ENCODE measurements at places on chromosomes 6 and 20. TPM values are rescaled to one million over a fixed set of nuclear protein-coding genes. Genes with fewer than 3 reads are reported as not detected.
A peak's percentile ranks its signal among the peaks of the same experiment; 100 is the strongest.

DNA sequence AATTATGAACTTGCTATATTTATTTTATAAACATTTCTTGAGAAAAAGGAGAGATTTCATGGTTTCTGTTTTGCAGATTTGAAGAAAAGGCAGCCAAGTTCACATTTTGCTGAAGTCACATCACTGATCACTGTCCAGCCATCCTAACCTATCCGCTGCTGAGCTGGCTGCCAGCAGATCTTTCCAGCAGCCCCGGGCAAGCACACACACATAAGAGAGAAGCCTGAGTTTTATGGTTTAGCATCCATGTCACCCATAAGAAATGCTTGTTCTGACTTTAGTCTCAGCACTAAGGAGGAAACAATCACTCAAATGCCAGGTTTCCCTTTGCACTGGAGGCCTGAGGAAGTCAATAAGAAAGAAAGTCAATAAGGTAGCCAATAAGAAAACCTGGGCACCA lies 287.1 kb downstream of the SMOC2 start:
- no peak overlapping the region for H3K4me3 ChIP-seq
- no peaks in the 10 kb centered on the region for H3K36me3 ChIP-seq
- peaks cover 15% of the 10 kb centered on the region for H3K27me3 ChIP-seq
- no peak overlapping the region for H3K27ac ChIP-seq

DNA sequence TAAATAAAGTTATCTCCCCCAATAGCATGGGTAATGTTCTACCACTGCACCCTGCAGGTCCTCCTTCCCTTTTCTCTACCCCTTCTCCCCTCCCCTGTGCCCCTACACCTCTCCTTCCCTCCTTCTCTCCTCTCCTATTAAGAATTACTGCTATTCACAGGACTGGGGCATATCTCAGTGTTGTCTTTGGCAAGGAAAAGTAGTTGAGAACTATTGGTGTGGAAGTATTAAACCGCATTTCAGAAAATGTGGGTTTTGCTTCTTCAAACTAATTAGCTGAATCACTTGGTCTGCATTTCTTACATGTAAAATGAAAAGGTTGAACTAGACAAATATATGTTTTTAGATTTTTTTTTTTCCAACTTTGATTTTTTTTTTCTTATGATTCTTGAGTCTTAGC lies 296.3 kb downstream of the CDKAL1 start:
- H3K36me3 ChIP-seq: no peaks in the 10 kb centered on the region
- no peak overlapping the region for H3K4me3 ChIP-seq
- no peaks in the 10 kb centered on the region for H3K4me1 ChIP-seq
- no peak overlapping the region for H3K27ac ChIP-seq

The SPATS1 gene
- not detected for total RNA-seq

The FAXC gene
- total RNA-seq: 0.22 TPM

DNA sequence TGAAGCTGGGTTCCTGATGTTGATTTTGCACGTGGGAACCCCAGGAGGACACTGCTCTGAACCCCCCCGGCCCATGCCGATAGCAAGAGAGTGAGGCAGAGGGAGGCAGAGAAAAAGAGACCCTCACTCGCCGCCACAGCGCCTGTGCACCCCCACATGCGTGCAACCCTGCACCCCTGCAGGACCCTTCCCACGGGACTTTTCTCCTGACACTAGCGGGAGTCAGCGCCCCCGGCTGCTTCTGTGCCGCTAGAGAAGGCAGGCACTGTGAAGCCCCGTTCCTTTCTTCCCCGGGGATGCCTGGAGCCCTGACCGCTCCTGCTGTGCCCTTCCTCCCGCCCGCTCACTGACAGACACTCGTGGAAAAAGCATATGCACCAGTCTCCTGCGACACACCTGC lies 67.4 kb downstream of the GMPR start:
- no peaks in the 10 kb centered on the region for H3K27me3 ChIP-seq
- no peak overlapping the region for H3K27ac ChIP-seq
- no peak for DNase-seq

The PPP1R14C gene
- total RNA-seq: not detected

GRCh38 chr20:17795501-17796071 lies 95.8 kb downstream of the BANF2 start:
- no peak for DNase-seq
- H3K27ac ChIP-seq: no peak overlapping the region
- H3K27me3 ChIP-seq: peaks cover 14% of the 10 kb centered on the region
- no peaks in the 10 kb centered on the region for H3K4me1 ChIP-seq

- DNase-seq: peak; percentile 22
- peaks cover 47% of the 10 kb centered on the region for H3K4me1 ChIP-seq
- peak overlapping the region; percentile 12 for H3K27ac ChIP-seq
- no peaks in the 10 kb centered on the region for H3K27me3 ChIP-seq
- H3K4me3 ChIP-seq: peak overlapping the region; percentile 62
Observed at GRCh38 chr20:62122654-62123449, 577 bp downstream of the LSM14B start.

- no peaks in the 10 kb centered on the region for H3K36me3 ChIP-seq
- H3K4me1 ChIP-seq: no peaks in the 10 kb centered on the region
- H3K27me3 ChIP-seq: no peaks in the 10 kb centered on the region
- H3K27ac ChIP-seq: no peak overlapping the region
- no peak overlapping the region for H3K4me3 ChIP-seq
Observed at GRCh38 chr6:97969065-97969464, 686.0 kb upstream of the MMS22L start.

The ZC3H12D gene
- 48.2 TPM for total RNA-seq

DNA sequence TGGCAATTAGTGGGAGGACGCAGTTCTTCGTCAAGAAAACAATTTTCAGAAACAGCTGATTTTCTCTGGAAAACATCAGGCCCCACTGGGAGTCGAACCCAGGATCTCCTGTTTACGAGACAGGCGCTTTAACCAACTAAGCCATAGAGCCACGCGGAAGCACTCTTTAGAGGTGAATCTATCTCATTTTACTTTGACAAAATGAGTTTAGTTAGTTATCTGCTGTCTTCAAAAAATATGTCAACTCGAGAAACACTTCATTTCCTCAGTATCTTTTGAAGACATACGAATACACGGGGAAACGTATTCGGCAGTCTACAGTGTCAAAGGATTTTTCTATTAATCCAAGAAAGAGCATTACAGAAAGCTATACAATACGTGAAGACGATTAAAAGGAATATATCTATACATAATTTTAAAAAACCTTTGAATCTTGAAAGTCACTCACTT lies 26.7 kb downstream of the GPX6 start:
- peak overlapping the region; percentile 34 for H3K27ac ChIP-seq
- no peak overlapping the region for H3K4me3 ChIP-seq
- peaks cover 8% of the 10 kb centered on the region for H3K27me3 ChIP-seq

GRCh38 chr20:58870293-58871014 lies 17.9 kb downstream of the GNAS start:
- no peak overlapping the region for H3K27ac ChIP-seq
- H3K4me1 ChIP-seq: no peaks in the 10 kb centered on the region
- no peak for DNase-seq
- H3K36me3 ChIP-seq: no peaks in the 10 kb centered on the region
- no peaks in the 10 kb centered on the region for H3K27me3 ChIP-seq
- no peak overlapping the region for H3K4me3 ChIP-seq

The GATA5 gene
- not detected for total RNA-seq

- H3K4me3 ChIP-seq: no peak overlapping the region
- H3K4me1 ChIP-seq: no peaks in the 10 kb centered on the region
- DNase-seq: no peak
- H3K27ac ChIP-seq: no peak overlapping the region
- H3K36me3 ChIP-seq: peaks cover 6% of the 10 kb centered on the region
- H3K27me3 ChIP-seq: no peaks in the 10 kb centered on the region
Observed at GRCh38 chr20:50744143-50744792, 12.9 kb downstream of the PARD6B start.

The HNF4A gene
- total RNA-seq: not detected

The SLC22A3 gene
- 0.29 TPM for total RNA-seq

GRCh38 chr20:36468149-36469000 lies 72.9 kb upstream of the MYL9 start:
- no peak for DNase-seq
- H3K4me3 ChIP-seq: peak overlapping the region; percentile 20
- peak overlapping the region; percentile 70 for H3K27ac ChIP-seq
- no peaks in the 10 kb centered on the region for H3K36me3 ChIP-seq
- peaks cover 74% of the 10 kb centered on the region for H3K4me1 ChIP-seq

The SLC13A3 gene
- total RNA-seq: not detected

DNA sequence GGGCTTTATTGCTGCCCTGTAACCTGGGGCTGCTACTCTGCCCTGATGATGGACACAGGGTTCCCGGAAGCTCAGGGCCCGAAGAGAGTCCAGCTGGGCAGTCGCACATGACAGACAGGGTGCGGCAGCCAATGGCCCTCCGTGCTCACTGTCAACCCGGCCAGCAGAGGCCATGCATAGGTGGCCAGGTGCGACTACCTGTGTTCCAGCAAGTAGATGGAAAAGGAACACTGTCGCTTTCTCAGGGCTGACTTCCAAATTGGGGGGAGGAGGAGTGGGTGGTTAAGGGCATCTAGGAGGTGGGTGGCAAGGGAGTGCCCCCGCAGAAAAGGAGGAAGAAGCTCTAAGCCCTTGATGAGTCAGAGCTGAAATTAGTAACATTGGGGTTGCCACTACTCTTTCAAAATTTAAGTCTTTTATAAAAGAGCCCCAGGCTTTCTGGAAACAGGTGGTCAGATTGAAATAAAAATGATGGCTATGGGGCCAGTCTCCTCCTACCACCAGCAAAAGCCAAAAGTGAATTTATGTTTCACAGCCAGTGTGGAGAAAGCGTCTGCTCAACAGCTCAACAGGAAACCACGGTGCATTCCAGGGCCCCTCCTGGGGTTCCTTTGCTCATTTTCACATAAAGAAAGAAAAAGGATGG lies 2.3 kb upstream of the RAMACL start:
- no peak for DNase-seq
- H3K36me3 ChIP-seq: no peaks in the 10 kb centered on the region
- H3K27ac ChIP-seq: no peak overlapping the region
- no peak overlapping the region for H3K4me3 ChIP-seq
- no peaks in the 10 kb centered on the region for H3K4me1 ChIP-seq
- no peaks in the 10 kb centered on the region for H3K27me3 ChIP-seq

DNA sequence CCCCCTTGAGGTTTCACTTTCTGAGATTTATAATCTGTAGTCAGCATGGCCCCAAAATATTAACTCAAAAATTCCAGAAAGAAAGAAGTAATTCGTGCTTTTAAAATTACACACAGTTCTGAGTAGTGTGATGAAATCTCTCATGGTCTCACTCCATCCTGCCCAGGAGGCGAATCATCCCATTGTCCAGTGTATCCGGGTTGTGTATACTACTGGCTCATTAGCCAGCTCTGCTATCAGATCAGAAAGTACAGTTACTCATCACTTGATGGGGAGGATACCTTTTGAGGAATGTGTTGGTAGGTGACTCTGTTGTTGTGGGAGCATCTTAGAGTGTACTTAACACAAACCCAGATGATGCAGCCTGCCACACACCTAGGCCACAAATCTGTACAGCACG lies 65.2 kb downstream of the CDC5L start:
- no peak overlapping the region for H3K27ac ChIP-seq
- no peaks in the 10 kb centered on the region for H3K4me1 ChIP-seq
- H3K36me3 ChIP-seq: no peaks in the 10 kb centered on the region
- no peak for DNase-seq
- H3K4me3 ChIP-seq: no peak overlapping the region

GRCh38 chr6:125207956-125208355 lies 54.4 kb downstream of the TPD52L1 start:
- no peak overlapping the region for H3K27ac ChIP-seq
- H3K4me1 ChIP-seq: no peaks in the 10 kb centered on the region
- no peak for DNase-seq
- no peak overlapping the region for H3K4me3 ChIP-seq
- no peaks in the 10 kb centered on the region for H3K27me3 ChIP-seq

DNA sequence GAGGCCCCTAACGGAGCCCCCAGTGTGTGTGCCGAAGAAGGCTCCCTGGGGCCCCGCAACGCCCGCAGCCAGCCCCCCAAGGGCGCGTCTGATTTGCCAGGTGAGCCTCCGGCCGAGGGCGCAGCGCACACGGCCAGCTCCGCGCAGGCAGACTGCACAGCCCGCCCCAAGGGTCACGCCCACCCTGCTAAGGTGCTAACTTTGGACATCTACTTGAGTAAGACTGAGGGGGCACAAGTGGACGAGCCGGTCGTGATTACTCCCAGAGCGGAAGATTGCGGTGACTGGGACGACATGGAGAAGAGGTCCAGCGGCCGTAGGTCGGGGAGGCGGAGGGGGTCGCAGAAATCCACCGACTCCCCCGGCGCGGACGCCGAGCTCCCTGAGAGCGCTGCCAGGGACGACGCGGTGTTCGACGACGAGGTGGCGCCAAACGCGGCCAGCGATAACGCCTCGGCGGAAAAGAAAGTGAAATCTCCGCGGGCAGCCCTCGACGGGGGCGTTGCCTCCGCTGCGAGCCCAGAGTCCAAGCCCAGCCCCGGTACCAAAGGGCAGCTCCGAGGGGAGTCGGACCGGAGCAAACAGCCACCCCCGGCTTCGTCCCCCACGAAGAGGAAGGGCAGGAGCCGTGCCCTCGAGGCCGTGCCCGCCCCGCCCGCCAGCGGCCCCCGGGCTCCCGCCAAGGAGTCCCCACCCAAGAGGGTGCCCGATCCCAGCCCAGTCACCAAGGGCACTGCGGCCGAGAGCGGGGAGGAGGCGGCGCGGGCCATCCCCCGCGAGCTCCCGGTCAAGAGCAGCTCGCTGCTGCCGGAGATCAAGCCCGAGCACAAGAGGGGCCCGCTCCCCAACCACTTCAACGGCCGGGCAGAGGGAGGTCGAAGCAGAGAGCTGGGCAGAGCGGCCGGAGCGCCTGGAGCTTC lies 117.0 kb downstream of the RTN4IP1 start:
- peak overlapping the region; percentile 82 for H3K4me3 ChIP-seq
- H3K36me3 ChIP-seq: no peaks in the 10 kb centered on the region
- peak; percentile 69 for DNase-seq
- H3K27ac ChIP-seq: peak overlapping the region; percentile 95

GRCh38 chr20:5741089-5741488 lies 9.1 kb upstream of the SHLD1 start:
- no peaks in the 10 kb centered on the region for H3K36me3 ChIP-seq
- DNase-seq: no peak
- peaks cover 25% of the 10 kb centered on the region for H3K4me1 ChIP-seq
- H3K27me3 ChIP-seq: no peaks in the 10 kb centered on the region

DNA sequence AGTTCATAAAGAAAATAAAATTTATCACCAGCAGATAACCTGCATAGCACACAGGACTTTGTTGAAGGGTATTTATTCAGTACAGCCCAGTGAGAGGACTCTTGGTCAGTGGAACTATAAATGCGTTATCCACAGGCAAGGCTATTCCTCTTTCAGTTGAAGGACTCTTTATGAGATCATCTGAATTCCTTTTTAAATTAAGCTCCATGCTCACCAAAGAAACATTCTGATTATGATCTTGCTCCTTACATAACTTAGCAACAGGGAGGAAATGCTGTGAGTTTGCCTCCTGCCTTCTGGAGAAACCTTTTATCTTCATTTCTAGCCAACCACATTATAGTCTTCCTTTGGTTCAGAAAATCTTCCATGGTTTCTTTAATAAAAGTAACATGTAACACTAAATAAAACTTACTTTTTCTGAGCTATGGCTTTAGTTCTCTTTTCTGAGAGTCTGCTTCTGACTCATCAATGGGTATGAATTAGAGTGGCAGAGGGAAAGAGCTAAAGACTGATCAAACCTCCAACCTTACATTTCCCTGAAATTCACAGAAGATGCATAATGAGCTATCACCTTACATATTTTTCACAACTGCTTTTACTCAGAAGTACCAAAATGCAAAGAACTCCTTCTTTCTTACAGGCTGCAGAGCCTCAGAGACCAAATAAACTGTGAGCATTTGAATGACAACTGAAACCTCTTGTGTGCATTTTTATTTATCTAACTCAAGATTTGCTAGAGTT lies 267.2 kb downstream of the ADGRG6 start:
- no peak overlapping the region for H3K4me3 ChIP-seq
- no peak for DNase-seq
- H3K27me3 ChIP-seq: no peaks in the 10 kb centered on the region

The FAM229B gene
- 3.7 TPM for total RNA-seq

The RNF5 gene
- 44.6 TPM for total RNA-seq

All from T-cell (primary cell).